ENCODE measurements at places on chromosomes 3 and 15.

GRCh38 chr3:23743141-23743784 lies 62.5 kb upstream of the UBE2E1 start:
- no peak for DNase-seq

DNA sequence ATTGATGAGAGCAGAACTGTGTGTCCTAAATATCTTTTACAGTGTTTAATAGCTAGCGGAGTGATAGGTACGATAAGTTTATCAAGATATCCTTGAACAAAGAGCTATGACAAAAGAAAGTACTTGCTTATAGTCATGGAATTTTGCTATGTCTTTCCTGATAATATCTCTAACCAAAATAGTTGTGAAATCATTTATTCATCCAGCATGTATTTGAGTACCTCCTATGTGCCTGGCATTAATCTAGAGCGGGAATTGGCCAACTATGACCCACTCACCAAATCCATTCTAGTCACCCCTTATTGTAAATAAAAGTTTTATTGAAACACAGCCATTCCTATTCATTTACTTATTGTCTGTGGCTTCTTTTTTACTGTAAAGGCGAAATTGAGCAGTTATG lies 46.6 kb downstream of the ZFAND6 start:
- DNase-seq, result no peak

DNA sequence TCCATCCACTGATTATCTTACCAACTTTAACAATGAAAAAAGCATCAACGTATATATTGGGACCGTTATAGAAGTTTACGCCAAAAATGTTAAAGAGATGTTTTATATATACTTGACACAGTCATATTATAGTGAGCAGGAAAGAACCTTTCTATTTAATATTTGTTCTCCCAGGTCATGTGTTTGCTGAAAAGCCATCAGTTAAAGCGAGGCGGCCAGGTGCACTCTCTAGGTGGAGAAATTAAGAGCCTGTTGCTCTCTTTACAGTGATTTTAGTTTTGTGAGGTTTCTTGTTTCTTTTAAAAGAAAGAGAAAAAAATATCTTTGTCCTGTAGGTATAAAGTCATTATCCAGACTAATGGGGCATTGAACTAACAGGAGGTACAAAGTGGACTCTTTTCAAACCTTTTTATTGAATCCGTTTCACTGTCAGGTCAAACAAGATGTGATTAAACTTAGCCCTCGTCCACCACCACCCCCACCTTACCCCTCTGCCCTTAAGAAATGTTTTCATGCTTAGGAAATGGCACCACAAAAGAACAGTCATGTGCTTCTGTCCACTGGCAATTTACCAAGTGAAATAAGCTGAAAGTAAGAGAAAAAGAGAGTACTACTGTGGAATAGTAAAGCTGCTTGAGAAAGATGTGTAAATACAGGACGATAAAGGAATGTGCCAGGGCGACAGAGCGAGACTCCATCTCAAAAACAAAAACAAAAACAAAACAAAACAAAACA lies 279.9 kb downstream of the PTPRG start:
- DNase-seq, result no peak

DNA sequence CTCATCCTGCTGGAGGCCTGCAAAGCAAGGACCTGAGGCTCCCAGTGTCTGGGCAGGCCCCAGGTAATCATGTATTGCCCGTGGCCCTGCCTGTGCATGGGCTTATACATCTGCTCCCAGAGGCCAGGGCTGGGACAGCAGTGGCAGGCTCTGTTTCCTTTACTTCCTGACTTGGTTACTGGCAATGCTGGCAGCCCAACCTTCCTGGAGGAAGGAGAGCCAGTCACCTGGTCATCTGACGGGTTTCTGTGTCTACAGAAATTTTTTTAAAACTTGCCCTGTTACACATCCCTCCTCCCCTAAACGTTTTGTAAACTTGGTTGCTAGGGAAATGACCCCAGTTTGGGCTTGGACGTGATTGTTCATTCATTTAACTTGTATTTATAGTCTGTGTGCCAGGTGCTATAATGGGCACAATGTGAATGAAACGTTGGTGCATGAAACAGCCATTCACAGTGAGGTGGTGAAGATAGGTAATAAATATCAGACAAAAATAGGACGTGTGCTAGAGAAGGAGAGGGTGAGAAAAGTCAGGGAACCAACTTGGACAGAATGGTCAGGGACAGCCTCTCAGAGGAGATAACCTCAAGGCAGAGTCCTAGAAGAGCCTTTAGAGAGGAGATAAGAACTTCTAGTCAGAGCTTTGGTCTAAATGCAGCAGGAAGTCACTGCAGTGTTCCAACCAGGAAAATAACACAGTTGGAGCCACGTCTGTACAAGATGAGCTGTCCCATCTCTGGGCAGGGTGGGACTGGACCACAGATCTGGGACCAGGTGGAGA lies 14.1 kb downstream of the TEX264 start:
- DNase-seq, result no peak

DNA sequence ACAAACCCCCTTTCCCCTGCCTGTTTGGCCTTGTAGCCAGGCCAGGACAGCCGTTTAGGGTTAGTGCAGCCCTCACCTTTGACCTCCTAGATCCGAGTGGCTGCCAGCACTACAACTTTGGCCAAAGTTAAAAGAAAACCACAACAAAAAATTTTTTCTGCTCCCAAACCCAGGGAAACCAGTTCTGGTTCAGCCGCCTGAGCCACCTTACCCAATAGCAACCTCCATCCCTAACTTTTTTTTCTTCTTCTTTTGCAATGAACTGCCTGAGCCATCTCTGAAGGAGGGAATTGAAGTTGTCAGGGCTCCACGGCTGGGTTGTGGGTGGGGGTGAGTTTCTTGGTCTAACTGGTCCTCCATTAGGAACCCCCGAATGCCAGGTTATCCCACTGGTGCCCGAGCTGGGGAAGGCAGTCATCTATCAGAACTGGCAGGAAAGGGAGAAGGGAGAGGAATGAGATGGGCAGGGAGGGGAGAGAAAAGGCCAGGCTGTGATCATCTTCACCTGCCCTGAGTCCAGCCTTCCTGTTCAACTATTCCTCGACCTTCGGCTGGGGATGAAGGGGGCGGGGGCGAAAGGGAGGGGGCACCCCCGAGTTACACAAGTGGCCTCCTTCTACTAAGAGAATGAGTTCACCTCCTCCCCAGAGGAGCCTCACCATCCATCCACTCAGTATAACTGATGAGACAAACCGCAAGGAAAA lies 6.2 kb upstream of the NR2F2 start:
- no peak for DNase-seq

DNA sequence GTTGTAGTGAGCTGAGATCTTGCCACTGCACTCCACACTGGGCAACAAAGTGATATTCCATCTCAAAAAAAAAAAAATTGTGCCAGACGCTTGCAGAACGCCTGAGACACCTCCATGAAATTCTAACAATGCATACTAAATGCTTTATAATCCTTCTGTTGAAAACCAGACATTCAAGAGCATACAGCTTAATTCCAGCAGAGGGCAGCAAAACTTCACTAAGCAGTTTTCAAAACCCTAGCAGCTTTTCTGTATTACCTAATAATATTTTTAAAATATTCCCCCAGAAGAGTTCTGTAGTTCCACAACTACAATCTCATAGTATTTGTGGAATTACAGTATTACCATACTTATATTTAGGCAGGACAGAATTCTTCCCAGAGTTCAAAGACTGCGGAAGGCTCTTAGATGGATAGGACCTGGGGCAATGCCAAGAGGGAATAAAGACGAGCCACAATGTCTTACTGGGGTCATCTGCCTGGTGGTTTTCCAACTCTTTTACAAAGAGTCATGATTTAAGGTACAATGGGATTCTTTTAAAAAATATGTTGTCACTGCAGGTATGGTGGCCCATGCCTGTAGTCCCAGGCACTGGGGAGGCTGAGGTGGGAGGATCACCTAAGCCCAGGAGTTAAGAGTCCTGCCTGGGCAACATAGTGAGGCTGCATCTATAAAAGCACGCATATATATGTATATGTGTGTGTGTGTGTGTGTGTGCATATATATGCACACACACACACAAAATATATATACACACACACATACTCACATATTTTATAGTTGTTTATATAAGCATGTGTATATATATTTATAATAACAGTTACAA lies 19.6 kb upstream of the TASOR start:
- peak; percentile 25 for DNase-seq

- no peak for DNase-seq
These were observed 2.0 kb downstream of the ATP10A start for GRCh38 chr15:25860885-25861866.

GRCh38 chr15:74792227-74793016 lies 10.5 kb downstream of the CSK start:
- DNase-seq, result no peak

DNA sequence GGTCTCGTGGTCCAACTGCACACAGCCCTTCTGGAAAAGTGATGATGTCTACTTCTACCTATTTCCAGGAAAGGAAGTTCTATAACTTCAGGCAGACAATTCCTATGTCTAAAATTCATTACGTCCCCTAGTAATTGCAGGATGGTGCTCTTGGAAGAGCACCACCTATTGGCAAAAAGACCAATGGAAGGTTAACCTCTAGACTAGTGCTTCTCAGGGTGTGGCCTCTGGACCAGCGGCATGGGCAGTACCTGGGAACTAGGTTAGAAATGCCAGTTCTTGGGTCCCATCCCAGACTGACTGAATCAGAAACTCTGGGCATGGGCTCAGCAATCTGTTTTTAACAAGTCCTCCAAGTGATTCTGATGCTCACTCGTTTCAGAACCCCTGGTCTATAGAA lies 258.3 kb upstream of the ICE2 start:
- no peak for DNase-seq

DNA sequence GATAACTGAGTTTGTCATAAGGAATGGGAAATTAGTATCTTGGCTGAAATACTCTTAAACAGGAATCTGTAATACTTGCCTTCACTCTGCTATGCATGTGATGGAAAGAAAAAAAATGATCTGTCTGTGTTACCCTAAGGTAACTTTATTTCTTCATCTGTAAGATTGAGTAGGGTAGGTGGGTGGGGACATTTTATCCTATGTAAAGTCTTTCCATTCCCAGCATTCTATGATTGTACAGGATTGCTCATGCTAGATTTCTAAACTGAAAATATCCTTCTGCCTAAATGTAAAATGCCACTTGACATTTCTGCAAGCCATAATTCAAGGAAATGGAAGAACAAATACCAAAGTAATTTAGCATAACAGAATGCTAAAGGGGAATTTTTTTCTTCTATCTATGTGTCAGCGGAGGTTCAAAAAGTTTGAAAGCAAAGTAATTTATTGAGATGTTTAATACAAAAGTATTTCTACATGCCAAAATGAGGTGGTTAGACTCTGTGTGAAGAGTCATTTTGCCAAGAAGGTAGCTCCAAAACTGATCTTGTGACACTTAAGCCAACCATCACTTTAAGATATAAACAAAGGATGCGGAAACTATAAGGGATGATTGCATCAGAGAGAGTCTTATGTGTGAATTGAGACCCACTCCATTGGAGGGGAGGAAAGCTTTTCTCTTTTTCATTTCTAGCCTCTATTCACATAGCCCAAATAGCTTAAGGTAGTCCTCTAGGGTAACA lies 46.6 kb upstream of the SERPINI2 start:
- no peak for DNase-seq

DNA sequence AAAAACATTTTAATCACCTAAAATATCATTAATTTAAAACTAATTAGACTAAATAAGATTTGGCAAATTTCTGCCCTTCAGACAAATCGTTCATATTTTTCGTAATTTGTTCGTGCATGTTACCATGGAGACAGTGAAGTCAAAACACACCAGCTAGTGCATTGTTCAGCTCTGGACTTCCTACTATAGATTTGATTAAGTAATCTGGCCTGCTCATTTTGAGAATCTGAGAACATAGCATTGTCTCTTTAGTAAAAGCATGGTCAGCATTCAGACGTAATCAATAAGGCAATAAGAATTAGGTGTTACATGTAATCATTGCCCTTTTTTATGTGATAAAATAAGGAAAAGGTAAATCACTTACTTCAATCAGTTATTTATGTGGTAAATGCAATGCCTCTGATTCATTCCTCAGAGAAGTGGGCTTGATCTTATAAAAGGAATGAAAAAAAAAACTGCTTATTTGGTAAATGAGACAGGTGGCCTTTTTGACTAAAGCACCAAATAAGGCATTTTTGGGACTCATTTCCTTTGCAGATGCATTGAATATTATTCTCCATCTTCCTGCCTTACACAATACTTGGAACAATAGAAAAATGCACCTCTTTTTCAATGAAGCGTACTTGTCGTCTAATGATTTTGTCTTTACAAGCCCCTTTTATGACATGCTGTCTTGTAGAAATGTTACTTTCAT lies 84.5 kb upstream of the FNDC3B start:
- no peak for DNase-seq

DNA sequence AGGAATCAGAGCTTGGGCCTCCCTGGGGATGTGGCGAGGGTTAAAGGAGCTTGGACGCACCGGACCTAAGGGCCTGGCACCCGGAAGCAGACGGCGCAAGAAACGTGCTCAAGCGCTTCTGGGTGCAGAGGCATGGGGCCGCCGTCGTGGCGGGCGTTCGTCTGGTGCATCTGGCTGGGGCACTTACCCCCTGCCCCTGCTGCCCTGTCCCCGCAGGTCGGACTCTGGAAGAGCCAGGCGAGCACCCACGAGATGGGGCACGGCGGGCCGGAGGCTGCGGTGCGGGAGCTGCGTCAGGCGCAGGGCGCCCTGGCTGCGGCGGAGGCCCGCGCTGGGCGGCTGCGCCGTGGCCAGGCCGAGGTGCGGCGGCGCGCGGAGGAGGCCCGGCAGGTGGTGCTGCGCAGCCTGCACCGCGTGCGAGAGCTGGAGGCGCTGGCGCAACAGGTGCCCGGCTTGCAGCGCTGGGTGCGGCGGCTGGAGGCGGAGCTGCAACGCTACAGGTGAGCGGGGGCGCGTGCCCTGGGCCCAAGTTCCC lies 2.5 kb downstream of the EFCC1 start:
- DNase-seq, result no peak

DNA sequence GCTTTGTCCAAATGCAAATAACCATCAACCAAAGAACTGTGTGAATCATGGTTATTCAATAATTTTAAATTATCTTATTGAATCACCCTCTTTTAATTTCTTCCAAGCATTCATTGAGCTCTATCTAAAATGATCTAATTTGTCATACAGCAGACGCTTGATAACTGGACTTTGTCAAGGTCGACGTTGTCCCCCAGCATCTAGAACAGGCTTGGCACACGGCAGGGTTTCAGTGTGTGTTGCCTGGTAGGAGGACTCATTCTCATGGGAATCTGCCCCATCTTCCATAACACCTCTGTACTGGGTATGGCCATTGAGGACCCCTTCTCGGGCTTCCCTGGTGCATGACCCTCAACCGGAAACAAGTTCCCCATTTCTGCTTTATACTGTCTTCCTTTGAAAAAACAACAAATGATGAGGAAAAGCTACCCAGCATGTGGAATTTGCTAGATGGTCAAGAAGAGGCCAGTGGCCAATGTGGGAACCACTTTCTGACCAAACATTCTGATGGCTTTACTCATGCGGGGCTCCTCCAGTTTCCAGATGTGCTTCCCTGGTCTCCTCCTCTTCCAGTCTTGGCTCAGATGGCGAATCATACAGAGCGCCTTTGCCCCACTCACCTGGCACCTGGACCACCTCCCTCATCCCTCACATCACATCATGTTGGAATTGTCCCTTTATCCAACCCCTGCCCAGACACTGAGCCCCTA lies 41.7 kb upstream of the SEC22A start:
- no peak for DNase-seq
